ENCODE measurements at places on chromosomes 12 and 14. TPM values are rescaled to one million over a fixed set of nuclear protein-coding genes. Genes with fewer than 3 reads are reported as not detected.

CCDC77 gene
- 7.4 TPM for total RNA-seq

GZMH gene
- 0.40 TPM for total RNA-seq

SLCO1B1 gene
- total RNA-seq = 0.04 TPM

NR4A1 gene
- 23.7 TPM for total RNA-seq

MDP1 gene
- 24.9 TPM for total RNA-seq
